ENCODE measurements at places on chromosomes 1 and 21. TPM values are rescaled to one million over a fixed set of nuclear protein-coding genes. Genes with fewer than 3 reads are reported as not detected.

- no peak for DNase-seq
These were observed 16.8 kb upstream of the CEP350 start for GRCh38 chr1:179937668-179938254.

- no peak for DNase-seq
These were observed 22.2 kb upstream of the KIF1B start for GRCh38 chr1:10188133-10188650.

DNA sequence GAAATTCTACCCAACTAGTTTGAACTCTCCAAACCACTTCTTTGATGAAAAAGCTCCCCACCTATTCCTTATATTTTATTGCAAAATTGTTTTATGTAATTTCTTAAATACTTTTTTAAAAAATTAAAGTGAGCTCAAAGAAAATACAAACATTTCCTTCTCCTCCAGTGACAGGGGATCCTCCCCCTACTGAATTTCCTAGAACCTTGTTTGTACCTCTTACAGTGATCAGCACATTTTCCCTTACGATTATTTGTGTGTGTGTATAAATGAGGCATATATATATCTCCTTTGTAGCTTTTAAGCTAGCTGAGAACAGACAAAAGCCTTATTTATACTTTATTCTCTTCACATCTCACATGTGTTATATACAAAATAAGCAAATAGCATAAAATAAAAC is 44.4 kb downstream of the VAV3 start:
- DNase-seq = no peak

DNA sequence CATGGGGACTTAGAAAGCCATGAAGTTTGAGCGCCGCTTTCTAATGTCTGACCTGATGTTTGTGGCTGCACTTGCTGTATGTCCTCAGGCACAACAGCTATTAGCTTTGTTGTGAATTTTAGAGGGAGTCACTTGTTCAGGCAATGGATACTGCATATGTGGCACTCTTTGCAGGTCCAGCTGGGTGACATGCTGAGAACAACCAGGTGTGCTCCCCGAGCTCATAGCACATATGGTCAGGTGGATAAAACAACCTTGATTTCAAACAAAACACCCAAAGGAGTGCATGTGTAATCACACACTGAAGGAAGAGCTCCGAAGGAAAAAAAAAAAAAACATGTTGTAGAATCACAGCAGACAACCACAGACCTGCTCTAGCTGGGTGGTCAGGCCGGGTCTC is 178.6 kb downstream of the BACH1 start:
- DNase-seq = no peak

- no peak for DNase-seq
These were observed 296.1 kb downstream of the HHIPL2 start for GRCh38 chr1:222251847-222252246.

- DNase-seq = no peak
These were observed 80.6 kb upstream of the GFI1 start for GRCh38 chr1:92567211-92567868.

DNA sequence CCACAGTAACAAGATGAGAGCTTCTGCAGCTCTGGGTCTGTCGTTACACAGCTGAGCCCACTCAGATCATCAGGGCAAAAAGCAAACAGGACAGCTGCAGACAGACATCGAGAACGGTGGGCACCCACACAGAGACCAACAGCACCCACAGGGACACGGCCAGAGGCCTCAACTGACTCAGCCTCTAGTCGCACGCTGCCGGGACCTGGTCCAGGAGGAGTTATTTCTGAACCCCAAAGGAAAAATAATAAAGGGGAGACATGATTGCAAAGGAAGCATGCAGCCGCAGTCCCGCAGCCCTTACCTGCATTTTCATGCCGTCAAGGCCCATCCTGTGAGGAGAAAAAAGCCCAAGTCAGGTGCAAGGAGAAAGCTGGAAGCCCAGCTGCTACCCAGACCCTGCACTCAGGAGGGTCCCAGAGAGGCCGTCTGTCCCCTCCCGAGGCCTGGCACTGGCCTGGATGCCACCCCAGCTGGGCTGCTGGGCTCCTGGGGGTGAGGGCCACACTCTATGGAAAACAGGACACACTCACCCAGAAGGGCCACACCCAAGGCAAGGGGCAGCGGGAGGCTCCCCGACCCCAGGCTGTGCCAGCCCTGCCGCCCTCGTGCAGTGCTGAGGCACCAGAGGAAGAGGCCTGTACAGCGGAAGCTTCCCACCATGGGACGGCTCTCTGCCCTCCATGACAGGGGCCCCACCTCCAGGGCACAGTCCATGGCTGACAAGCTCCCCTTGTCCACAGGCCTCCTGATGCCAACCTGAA is 15.7 kb downstream of the LSS start:
- no peak for DNase-seq

DNA sequence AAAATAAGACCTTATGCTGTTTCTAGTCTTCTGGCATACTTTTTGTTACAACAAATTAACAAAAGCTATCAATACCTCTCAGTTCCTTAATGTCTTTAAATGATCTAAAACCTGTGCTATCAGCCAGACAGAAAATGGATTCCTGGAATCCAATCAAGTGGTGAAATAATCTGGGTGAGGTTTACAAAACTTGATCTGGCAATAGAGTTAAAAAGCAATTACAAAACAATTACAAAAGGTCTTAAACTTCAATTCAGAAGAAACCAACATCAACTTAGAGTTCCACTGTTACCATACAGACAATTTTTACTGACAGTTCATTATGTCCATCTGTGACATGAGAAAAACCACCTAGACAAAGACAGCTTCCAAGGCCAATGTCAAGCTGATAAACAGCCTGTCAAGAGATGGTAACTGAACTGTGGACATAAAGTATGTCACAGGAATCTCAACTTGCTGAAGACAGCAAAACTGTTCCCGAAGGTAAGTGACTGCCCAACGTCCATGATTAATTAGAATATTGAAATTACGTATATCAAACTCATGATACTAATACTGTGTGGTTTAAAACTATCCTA is 17.4 kb downstream of the ZZZ3 start:
- no peak for DNase-seq

- DNase-seq = no peak
These were observed at the start of gene LCE3C for GRCh38 chr1:152599934-152600333. TSS of gene LCE3C (plus strand) at chr1:152600234. CDS start at chr1:152600732, 498 bp downstream.

DNA sequence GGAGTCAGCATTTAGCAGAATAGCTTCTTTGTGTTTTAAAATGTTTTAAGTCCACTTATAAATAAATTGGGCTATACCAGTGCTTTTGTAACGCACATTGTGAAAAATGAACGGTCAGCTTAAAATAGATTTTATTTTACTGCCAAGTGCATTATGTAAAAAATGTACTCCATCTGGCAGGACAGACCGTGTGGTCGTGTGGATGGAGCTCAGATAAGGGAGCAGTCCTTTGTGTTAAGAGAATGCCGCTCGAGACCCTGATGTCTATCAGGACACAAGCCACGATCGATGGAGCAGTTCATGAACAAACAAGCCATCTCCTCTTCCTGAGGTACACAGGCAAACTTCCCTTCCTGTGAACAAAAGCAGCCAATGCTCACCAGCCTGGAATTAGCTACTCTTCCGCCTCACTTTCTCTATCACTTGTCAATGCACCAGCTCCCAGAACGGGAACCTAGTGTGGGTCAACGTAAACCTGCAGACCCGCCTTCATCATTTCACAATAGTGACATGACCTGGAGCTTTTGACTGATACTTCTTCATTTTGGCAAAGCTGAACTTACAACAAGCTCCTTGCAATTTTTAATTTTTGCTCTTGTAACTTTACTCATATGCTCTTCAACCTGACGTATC is 243.5 kb downstream of the TGFB2 start:
- no peak for DNase-seq

- DNase-seq = no peak
These were observed 269.5 kb downstream of the HHAT start for GRCh38 chr1:210598135-210598652.

- DNase-seq = no peak
These were observed 88.3 kb upstream of the GADD45A start for GRCh38 chr1:67596674-67597073.

DNA sequence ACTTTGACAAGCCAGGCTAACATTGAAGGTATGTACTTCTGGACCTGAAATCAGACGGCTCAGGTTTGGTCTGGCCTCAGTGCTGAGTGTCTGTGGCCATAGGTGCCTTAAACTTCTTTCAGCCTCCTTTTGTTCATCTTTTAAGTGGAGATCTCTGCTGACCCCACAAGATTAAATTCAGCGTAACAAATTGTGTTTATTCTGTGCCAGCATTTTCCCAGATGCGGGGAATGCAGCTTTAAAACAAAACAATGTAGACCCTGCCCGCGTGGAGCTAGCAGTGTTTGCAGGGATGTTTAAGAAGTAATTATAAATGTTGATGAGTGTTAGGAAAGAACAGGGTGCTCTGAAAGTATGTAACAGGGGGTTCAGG is 923 bp downstream of the CAP1 start:
- no peak for DNase-seq

GRCh38 chr1:86194491-86195034 is 38.0 kb upstream of the COL24A1 start:
- DNase-seq = no peak

- DNase-seq = no peak
These were observed 2.7 kb downstream of the RBM15 start for GRCh38 chr1:110341872-110342331.

- DNase-seq = no peak
These were observed 596.5 kb downstream of the MATN1 start for GRCh38 chr1:30126848-30127247.

DNA sequence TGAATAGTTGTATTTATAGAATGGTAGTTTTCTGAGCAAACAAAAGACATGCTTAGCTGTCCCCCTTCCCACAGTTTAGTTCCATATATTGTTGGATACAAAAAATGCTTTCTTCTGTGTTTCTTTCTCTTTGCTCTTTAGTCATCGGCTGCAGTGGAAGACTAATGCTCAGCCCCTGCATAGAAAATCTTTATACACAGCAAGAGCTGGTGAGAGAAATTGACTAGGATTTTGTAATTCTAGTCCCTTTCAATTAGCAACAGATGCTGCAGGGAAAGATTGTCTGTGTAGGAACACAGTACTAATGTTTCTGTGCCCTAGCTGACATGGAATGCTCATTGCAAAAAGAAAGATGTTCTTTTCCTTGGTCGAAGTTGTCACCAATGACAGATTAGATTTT is 200.9 kb downstream of the RPS6KC1 start:
- DNase-seq = no peak

- no peak for DNase-seq
These were observed 195.8 kb downstream of the MATN1 start for GRCh38 chr1:30527511-30528140.

DNA sequence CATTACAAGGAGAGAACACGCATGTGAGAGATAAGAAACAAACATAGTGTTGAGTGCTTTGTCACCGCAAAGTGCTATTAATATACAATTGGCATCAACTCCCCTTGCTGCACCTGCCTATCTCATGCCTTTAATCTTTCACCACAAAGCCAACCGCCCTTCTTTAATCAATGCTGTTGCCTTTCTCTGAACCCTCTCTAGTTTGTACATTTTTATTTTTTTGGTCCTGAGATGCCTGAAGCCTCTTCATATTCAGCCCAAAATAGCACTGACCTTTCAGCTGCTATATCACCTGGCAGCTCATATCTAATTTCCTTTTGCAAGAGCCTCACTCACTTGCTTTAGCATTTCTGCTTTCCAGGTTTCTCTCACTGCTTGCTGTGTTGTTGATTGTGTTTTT is 504.7 kb downstream of the NUF2 start:
- no peak for DNase-seq

GRCh38 chr1:230399321-230400006 is 26.7 kb downstream of the PGBD5 start:
- no peak for DNase-seq

- no peak for DNase-seq
These were observed 1.7 kb downstream of the EPHX4 start for GRCh38 chr1:92031281-92032110.

GRCh38 chr1:235313931-235314678 is 13.9 kb downstream of the ARID4B start:
- no peak for DNase-seq

- DNase-seq = no peak
These were observed 59.8 kb upstream of the ARTN start for GRCh38 chr1:43873851-43874250.

DNA sequence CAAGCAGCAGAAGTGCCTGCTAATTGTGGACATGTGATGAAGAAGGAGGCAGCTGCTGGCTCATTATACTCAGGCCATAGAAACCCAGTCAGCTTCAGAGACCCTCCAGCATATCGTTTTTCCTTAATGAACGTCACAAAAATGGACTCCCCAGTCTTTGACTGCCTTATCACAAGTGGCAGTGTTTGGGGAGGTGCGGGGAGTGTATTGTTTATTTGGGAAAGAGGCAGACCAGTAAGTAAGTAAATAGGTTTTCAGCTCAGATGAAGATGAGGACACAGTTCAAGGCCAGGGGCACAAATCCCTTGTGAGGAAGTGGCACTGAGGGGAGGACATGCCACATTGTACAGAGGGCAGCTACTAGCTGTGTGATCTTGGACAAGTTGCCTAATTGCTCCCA is 43.5 kb upstream of the NRDC start:
- no peak for DNase-seq

DNA sequence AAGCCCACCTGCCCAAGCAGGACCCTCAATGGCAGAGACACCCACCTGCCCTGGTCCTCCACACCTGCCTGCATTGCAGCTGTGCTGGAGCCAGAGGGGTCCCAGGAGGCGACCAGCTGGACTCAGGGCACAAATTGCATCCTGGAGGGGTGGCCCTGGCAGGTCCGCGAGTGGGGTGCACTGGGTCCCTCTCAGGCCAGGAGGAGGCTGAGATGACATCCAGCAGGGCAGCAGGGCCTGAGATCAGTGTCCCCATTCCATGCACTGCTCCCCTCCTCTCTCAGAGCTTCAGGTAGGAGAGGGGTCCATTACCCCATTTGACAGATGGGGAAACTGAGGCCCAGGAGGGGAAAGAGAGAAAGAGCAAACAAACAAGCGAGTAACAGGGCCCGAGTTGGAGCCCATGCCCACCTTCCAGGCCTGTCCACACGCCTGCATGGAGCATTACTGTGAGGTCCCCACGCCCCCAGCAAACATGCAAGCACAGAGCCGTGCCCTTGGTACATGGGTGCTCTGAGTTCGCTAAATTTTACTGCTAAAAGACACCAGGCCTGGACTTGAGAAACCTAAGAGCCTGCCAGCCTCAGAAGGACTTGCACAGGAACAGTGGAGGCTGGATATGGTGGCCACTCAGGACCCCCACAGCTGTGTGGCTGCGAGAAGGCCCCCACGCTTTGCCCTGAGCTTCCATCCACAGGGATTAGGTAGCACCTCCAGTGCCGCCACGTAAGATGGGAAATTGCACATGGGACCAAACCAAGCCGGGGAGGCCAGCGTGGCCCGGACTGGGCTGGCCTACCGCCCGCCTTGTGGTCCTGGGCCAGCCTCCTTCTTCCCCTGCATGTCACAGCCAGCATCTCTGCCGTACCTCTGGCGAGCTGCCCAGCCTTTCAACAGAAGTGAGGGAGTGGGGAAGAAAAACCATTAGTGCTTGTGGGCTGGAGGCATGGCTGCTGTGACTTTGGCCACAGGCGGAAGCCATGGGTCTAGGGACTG is 7.4 kb downstream of the WNT3A start:
- no peak for DNase-seq

GRCh38 chr1:15525050-15526020 is 1.3 kb upstream of the DNAJC16 start:
- no peak for DNase-seq

- no peak for DNase-seq
These were observed 48.1 kb downstream of the STUM start for GRCh38 chr1:226596531-226597165.

The HSPA6 gene
- total RNA-seq = 0.13 TPM

The ACOT11 gene
- 10.3 TPM for total RNA-seq

The IL19 gene
- total RNA-seq = not detected

The TMOD4 gene
- total RNA-seq = 0.77 TPM

The TNFRSF1B gene
- total RNA-seq = 2.9 TPM

The FAM151A gene
- not detected for total RNA-seq

The DSTYK gene
- 18.3 TPM for total RNA-seq

The AGTRAP gene
- 29.4 TPM for total RNA-seq

The KAZN gene
- total RNA-seq = 36.3 TPM

The CHIA gene
- total RNA-seq = not detected
